ENCODE measurements at places on chromosomes 5 and 9. TPM values are rescaled to one million over a fixed set of nuclear protein-coding genes. Genes with fewer than 3 reads are reported as not detected.

NUTM2G gene
- total RNA-seq: not detected

ESM1 gene
- total RNA-seq: 0.81 TPM

SH3TC2 gene
- total RNA-seq: 2.5 TPM

ENHO gene
- total RNA-seq: 1.3 TPM

GNAQ gene
- total RNA-seq: 14.8 TPM

LHFPL2 gene
- 7.9 TPM for total RNA-seq

SYK gene
- total RNA-seq: 4.7 TPM

FXN gene
- 22.9 TPM for total RNA-seq

SPINK4 gene
- total RNA-seq: not detected

IFNK gene
- total RNA-seq: not detected

COL5A1 gene
- total RNA-seq: 21.6 TPM

SVEP1 gene
- 6.7 TPM for total RNA-seq

HBEGF gene
- 73.9 TPM for total RNA-seq

ARSI gene
- 0.38 TPM for total RNA-seq

CDKN2B gene
- total RNA-seq: 3.6 TPM

SPATA31C1 gene
- not detected for total RNA-seq

SLC46A2 gene
- total RNA-seq: 0.16 TPM

KCNN2 gene
- 2.6 TPM for total RNA-seq

LCN1 gene
- total RNA-seq: not detected

AGTPBP1 gene
- total RNA-seq: 39.0 TPM

GARIN3 gene
- total RNA-seq: not detected

LHX6 gene
- 10.8 TPM for total RNA-seq

GRXCR2 gene
- total RNA-seq: 0.78 TPM

DMRT3 gene
- total RNA-seq: 0.16 TPM

INSL4 gene
- total RNA-seq: not detected

NLN gene
- 17.2 TPM for total RNA-seq

ZBED3 gene
- 6.4 TPM for total RNA-seq

TMC1 gene
- 0.27 TPM for total RNA-seq

RBM27 gene
- total RNA-seq: 16.1 TPM

CDK7 gene
- 13.3 TPM for total RNA-seq

DDX4 gene
- not detected for total RNA-seq

NOXA1 gene
- total RNA-seq: 3.3 TPM

DDX41 gene
- total RNA-seq: 37.9 TPM

PCDHA4 gene
- 0.05 TPM for total RNA-seq

VDAC1 gene
- total RNA-seq: 429 TPM

PCDHB11 gene
- 1.9 TPM for total RNA-seq

PCDHAC2 gene
- 0.67 TPM for total RNA-seq

ROPN1L gene
- total RNA-seq: 0.43 TPM

SLC6A19 gene
- total RNA-seq: 0.05 TPM

NCS1 gene
- 14.3 TPM for total RNA-seq

PCA3 gene
- not detected for total RNA-seq

IL9 gene
- not detected for total RNA-seq

FSTL4 gene
- not detected for total RNA-seq
